SJSA1 (cell line): ENCODE measurements at places on chromosomes 13 and 19. TPM values are rescaled to one million over a fixed set of nuclear protein-coding genes. Genes with fewer than 3 reads are reported as not detected.
A peak's percentile ranks its signal among the peaks of the same experiment; 100 is the strongest.

GRCh38 chr19:48859711-48860572 lies 8.5 kb downstream of the PLEKHA4 start:
- H3K27me3 ChIP-seq: no peaks in the 10 kb centered on the region
- peaks cover 8% of the 10 kb centered on the region for H3K36me3 ChIP-seq
- H3K4me3 ChIP-seq: no peak overlapping the region
- DNase-seq: no peak

The CYP2S1 gene
- not detected in 2 replicates for total RNA-seq

GRCh38 chr13:64371045-64371444 lies 2859.1 kb downstream of the PCDH9 start:
- no peaks in the 10 kb centered on the region for H3K27me3 ChIP-seq
- H3K4me3 ChIP-seq: no peak overlapping the region
- H3K27ac ChIP-seq: no peak overlapping the region
- H3K36me3 ChIP-seq: no peaks in the 10 kb centered on the region
- H3K4me1 ChIP-seq: no peaks in the 10 kb centered on the region

DNA sequence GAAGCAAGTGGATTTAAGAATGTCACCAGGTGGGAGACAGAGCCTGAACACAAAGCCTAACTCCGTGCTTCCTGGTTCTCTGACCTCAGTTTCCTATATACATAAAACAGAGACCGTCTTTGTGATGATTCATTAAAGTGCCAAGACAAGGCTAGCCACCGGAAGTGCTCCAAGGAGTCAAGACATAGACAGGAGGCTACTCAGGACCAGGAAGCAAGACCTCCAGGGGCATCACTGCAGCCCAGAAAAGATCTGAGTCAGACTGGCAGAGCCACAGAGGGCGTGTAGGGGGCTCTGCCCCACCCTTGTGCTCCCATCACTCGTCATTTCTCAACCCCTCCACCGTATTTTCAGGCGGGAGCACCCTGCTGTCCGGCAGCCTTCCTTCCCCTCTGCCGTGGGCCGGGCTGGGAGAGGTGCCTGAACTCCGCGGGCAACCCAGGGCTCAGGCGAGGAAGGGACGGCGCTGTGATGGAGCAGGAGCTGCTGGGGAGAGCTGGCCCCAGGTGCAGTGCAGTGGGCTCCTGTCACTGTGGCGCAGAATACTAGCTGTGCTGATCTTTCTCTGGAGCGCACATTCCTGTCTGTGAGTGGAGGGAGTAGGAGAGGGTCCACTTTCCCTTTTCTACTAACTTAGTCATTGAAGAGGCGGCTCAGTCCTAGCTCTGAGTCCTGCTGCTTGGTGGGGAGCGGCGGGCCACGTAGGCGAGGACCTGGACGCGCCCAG lies 134.7 kb upstream of the GPR12 start:
- no peak overlapping the region for H3K27ac ChIP-seq
- no peaks in the 10 kb centered on the region for H3K36me3 ChIP-seq
- no peaks in the 10 kb centered on the region for H3K4me1 ChIP-seq
- DNase-seq: no peak

- H3K4me1 ChIP-seq: peaks cover 19% of the 10 kb centered on the region
- peak overlapping the region; percentile 35 for H3K27ac ChIP-seq
- DNase-seq: peak; percentile 55
- H3K4me3 ChIP-seq: no peak overlapping the region
- H3K36me3 ChIP-seq: no peaks in the 10 kb centered on the region
These were observed 174.1 kb downstream of the RGCC start for GRCh38 chr13:41631296-41631965.

- DNase-seq: peak; percentile 58
- no peaks in the 10 kb centered on the region for H3K27me3 ChIP-seq
- H3K36me3 ChIP-seq: no peaks in the 10 kb centered on the region
- H3K4me1 ChIP-seq: peaks cover 36% of the 10 kb centered on the region
- H3K27ac ChIP-seq: no peak overlapping the region
These were observed 744 bp upstream of the POU2F2 start for GRCh38 chr19:42132851-42133528.

DNA sequence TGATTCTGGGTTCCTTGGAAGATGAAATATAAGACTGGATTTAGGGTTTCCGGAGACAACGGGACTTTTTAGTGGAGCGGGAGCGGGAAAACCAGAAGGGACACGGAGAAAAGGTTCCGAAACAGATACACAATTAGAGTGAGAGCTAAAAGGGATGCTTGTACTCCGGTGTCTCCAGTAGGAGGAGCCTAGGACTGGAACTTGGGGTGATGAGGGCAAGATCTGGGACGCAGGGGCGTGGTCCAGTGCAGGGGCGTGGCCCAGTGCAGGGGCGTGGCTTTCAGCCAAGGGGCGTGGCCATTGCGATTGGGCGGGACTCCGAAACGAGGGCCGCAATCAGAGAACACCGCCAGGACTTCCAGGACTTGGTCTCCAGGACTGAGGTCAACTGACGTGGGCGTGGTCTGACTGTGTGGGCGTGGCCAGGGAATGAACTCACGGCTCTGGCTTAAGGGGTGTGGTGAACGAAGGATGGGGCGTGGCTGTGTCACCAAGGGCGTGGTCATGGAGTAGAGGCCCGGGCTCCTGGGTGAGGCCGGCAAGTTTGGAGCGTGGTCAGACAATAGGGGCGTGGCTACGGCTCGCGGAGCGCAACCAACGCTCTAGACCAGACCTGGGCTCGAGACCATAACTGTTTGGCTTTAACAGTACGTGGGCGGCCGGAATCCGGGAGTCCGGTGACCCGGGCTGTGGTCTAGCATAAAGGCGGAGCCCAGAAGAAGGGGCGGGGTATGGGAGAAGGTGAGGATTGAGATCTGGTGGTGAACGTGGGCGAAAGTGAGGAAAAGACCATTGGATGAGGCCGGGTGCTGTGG lies at the start of gene DKKL1:
DKKL1 (plus strand) TSS at position 610 of the 815 bp plus-strand sequence; CDS start at position 732, 122 bp downstream.
- H3K4me1 ChIP-seq: peaks cover 15% of the 10 kb centered on the region
- H3K27ac ChIP-seq: peak within 1 kb of the TSS; percentile 3; the same call in 1 of the 2 replicates
- peaks cover 11% of the 10 kb centered on the region for H3K36me3 ChIP-seq
- H3K27me3 ChIP-seq: no peaks in the 10 kb centered on the region
- peak; percentile 99 for DNase-seq

The KPNA3 gene
- 29.9 and 41.1 TPM in 2 replicates for total RNA-seq

DNA sequence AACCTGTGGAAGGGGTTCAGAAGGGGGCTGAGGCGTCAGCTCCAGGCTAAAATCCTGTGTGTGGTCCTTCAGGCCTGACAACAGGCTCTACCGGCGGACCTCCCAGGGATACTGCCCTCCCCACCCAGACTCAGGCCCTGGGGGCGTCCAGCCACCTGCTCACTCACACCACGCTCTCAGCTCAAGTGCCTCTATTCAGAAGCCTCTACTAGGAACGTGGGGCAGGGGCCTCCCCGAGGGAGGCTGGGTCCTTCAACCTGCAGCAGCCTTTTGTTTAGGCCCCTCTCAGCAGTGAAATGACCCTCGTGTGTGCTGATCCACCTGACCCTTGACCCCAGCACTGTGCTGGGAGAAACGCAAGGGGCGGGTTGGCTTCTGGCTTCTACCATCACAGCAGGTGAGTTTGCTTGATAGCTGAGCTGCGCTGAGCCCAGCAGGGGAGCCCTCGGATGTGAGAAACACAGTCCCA lies 10.6 kb downstream of the PLPP2 start:
- no peak overlapping the region for H3K27ac ChIP-seq
- H3K4me3 ChIP-seq: no peak overlapping the region
- no peaks in the 10 kb centered on the region for H3K36me3 ChIP-seq
- H3K27me3 ChIP-seq: no peaks in the 10 kb centered on the region
- H3K4me1 ChIP-seq: no peaks in the 10 kb centered on the region
- DNase-seq: no peak

The MRPL34 gene
- total RNA-seq: 35.1 and 69.4 TPM in 2 replicates

DNA sequence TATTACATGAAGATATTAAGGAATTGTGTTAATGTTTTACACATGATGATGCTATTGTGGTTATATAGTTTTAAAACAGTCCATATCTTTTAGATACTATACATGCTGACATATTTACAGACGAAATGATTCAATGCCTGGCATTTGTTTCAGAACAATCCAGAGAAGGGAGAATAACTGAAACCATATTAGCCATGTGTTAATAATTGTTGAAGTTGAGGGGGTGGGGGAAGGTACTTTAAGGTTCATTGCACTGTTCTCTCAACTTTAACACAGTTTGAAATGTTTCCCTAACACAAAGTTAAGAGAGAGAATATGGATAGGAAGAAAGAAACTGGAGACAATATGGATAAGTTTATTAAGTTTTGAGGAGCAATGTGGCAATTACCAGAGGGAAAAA lies 5.8 kb downstream of the CRYL1 start:
- DNase-seq: no peak
- H3K27me3 ChIP-seq: no peaks in the 10 kb centered on the region
- no peak overlapping the region for H3K4me3 ChIP-seq
- no peak overlapping the region for H3K27ac ChIP-seq
- no peaks in the 10 kb centered on the region for H3K36me3 ChIP-seq

- H3K27me3 ChIP-seq: no peaks in the 10 kb centered on the region
- H3K4me3 ChIP-seq: no peak overlapping the region
- H3K27ac ChIP-seq: no peak overlapping the region
- no peaks in the 10 kb centered on the region for H3K4me1 ChIP-seq
- H3K36me3 ChIP-seq: no peaks in the 10 kb centered on the region
These were observed 59.2 kb upstream of the TPM4 start for GRCh38 chr19:16017138-16017490.

DNA sequence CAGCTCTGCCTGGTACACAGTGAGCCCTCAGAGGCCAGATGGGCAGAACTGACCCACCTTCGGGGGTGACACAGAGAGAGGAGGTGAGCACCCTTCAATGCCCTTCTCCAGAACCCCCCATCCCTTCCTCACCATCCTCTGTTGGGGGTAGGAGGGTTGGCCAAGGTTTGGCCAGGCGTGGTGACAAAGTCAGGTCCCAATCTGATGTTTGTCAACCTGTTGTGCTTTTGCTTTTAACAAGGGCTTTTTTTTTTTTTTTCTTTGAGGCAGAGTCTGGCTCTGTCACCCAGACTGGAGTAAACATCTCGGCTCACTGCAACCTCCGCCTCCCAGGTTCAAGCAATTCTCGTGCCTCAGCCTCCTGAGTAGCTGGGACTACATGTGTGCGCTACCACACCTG lies 7.3 kb downstream of the PTGIR start:
- DNase-seq: no peak
- no peaks in the 10 kb centered on the region for H3K27me3 ChIP-seq
- no peaks in the 10 kb centered on the region for H3K4me1 ChIP-seq
- no peak overlapping the region for H3K4me3 ChIP-seq

DNA sequence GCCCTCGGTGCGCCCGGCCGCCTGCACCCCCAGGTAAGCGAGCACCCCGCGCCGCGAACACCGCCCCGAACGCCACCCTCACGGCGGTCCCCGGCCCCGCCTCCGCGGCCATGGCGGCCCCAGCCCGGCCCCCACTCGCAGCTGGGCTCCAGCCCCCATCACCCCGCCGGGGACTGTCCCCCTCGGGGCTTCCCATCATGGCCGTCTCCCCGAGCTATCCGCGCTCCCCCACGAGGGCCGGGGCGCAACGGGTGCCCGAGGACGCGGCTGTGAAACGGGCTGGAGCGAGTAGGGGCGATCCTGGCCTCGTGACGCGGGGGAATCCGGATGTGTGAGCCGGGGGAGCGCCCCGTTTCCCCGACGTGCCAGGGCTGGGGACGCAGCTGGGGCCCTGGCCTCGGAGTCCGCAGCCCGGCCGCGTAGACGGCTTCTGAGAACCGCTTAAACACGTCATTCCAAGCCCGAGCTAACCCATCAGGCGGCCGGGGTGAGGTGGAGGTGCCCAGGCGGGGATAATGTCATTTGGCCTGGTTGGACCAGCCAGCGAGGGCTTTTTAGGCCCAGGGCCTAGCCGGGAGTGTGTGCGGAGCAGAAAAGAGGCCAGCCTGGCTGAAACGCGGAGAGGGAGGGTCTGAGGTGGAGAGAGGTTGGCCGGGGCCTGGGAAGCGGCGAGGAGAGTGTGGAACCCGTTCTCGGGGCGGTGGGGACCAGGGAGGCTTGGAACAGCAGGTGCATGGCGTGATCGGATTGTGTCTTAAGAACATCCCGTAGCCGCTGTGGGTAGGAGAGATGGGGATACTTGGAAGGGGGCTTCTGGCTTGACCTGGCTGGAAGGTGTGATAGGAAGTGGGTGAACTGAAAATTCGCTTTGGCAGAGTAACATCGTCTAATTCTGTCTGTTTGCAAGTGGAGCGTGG lies 550 bp downstream of the CERS4 start:
- H3K27ac ChIP-seq: no peak overlapping the region
- H3K4me1 ChIP-seq: no peaks in the 10 kb centered on the region
- peaks cover 23% of the 10 kb centered on the region for H3K27me3 ChIP-seq
- DNase-seq: no peak
- no peaks in the 10 kb centered on the region for H3K36me3 ChIP-seq

- H3K27me3 ChIP-seq: no peaks in the 10 kb centered on the region
- H3K4me1 ChIP-seq: peaks cover 24% of the 10 kb centered on the region
- H3K4me3 ChIP-seq: no peak overlapping the region
- DNase-seq: no peak
These were observed 5.3 kb downstream of the MISP start for GRCh38 chr19:756236-756635.

DNA sequence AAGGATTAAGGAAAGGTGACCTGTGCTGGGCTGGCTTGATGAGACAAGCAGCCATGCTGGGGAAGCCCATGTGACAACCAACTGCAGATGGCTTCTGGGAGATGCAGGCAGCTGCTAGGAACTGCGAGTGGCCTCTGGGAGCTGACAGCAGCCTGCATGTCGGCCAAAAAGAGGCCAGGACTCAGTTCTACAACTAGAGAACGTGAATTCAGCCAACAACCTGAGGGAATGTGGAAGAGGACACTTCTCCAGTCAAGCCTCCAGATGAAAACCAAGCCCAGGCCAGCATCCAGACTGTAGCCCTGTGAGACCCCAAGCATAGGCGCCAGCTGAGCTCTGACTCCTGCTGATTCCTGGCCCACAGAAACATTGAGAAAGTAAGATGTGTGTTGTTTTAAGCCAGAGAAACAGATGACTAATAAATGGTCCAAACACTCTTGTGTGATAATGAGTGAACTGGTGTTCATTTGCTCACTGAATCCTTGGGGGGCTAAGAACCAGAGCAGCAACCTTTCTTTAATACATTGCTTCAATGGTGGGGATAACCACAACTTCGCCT lies 45.0 kb downstream of the SLC7A1 start:
- H3K27me3 ChIP-seq: no peaks in the 10 kb centered on the region
- H3K4me1 ChIP-seq: peaks cover 11% of the 10 kb centered on the region
- H3K27ac ChIP-seq: no peak overlapping the region
- no peak for DNase-seq

The MEIOSIN gene
- not detected in 2 replicates for total RNA-seq

- peaks cover 21% of the 10 kb centered on the region for H3K4me1 ChIP-seq
- H3K27ac ChIP-seq: peak overlapping the region; percentile 71
- H3K4me3 ChIP-seq: peak overlapping the region; percentile 98
- H3K27me3 ChIP-seq: no peaks in the 10 kb centered on the region
- DNase-seq: no peak
These were observed 782 bp downstream of the EPN1 start for GRCh38 chr19:55675661-55676354.

- H3K27ac ChIP-seq: no peak overlapping the region
- H3K4me1 ChIP-seq: peaks cover 10% of the 10 kb centered on the region
- DNase-seq: no peak
These were observed 627 bp downstream of the GCDH start for GRCh38 chr19:12891553-12892021.

DNA sequence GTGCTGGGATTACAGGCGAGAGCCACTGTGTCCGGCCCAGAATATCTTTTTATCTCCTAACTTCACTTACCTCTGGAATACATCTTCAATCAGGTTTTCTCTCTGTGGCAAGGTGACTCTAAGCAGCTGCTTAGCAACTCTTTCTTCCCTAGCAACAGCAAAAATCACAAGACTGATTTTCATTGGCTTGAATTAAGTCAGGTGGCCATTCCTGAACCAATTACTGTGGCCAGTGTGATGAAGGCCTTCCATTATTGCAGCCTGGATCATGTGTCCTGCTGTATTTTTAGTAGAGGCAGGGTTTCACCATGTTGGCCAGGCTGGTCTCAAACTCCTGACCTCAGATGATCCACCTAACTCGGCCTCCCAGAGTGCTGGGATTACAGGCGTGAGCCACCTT lies 9.0 kb upstream of the LTBP4 start:
- H3K27ac ChIP-seq: no peak overlapping the region
- DNase-seq: no peak
- peaks cover 18% of the 10 kb centered on the region for H3K36me3 ChIP-seq
- H3K4me1 ChIP-seq: peaks cover 26% of the 10 kb centered on the region
- peaks cover 5% of the 10 kb centered on the region for H3K27me3 ChIP-seq
